ENCODE measurements at places on chromosomes 3 and 15.
A peak's percentile ranks its signal among the peaks of the same experiment; 100 is the strongest.

GRCh38 chr3:149494022-149494758 is 19.7 kb downstream of the TM4SF4 start:
- peak; percentile 62 for DNase-seq

DNA sequence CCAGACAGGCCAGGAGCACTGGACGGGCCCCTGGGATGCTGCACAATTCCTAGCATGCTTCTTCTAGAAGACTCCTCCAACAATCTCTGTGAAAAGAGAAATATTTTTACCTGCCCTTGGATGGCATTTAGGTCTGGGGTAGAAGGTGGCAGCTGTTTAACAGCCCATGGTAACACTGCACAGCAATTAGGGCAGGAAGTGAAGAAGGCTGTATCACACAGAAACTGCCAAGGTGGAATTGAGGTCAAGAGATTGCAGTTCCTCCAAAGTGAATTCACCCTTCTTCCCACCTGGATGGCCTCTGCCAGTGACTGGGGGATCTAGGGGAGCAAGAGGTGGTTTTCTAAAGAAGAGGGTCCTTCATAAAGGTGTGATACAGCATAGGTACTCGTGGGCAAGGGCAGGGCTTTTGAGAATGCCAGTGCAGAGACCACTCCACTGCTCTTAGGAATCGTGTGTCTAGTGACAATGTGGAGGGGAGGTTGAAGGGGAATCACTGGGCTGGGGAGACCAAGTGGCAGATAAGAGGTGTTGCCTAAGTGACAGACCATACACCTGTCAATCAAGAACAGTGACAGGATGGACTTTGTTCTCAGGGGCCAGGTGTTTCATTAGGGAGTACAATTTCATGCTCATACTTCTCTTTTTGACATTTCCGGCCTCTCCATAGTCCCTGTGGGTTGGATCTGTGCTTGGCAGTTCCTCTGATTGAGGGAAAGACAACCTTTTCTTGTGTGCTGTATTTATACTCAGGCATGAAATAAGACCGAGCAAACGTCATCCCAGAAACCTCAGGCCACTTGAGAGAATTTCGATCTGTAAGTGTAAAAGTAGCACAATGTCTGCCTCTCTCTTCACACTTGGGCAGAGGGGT is 83.5 kb upstream of the BCL6 start:
- DNase-seq: no peak

- DNase-seq: no peak
These were observed 46.5 kb downstream of the KLHDC8B start for GRCh38 chr3:49217688-49218470.

- no peak for DNase-seq
These were observed 3.3 kb downstream of the ARRDC4 start for GRCh38 chr15:97963779-97964178.

DNA sequence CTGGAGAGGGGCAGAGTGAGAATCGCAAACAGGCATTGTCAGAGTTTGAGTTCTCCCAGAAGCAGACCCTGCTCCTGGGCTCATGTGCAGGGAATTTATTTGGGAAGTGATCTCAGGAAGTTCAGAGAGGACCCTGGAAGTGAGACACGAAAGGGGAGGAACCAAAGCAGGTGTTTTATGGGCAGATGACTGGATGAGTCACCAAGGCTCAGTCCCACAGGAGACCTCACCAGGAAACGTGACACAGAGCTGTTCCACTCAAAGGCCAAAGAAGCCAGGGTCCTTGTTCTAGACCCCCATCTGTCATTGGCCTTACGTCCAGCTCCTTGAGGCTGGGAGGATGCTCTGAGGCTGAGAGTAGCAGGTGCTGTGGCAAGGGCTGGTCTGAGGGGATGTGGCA is 43.4 kb upstream of the SEC22A start:
- no peak for DNase-seq

DNA sequence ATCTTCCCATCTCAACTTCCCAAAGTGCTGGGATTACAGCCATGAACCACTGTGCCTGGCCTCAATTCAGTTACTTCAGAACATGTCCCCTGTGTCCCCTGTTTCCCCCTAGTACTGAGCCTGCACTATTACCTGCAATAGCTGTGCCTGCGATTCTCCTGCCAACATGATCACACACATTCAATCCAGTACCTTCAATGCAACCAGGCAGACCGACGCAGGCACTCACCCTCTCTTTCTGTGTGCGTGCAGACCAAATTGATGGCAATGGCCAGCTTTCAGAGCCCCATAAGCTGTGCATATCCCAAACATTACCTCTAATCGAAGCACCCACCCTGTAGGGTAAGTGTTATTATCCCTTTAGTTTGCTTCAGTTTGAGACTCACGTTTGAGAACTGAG is 73.0 kb upstream of the EPHB3 start:
- DNase-seq: no peak

GRCh38 chr3:127487196-127487595 is 103.3 kb downstream of the TPRA1 start:
- no peak for DNase-seq

GRCh38 chr3:1499694-1500093 is 406.9 kb downstream of the CNTN6 start:
- no peak for DNase-seq

DNA sequence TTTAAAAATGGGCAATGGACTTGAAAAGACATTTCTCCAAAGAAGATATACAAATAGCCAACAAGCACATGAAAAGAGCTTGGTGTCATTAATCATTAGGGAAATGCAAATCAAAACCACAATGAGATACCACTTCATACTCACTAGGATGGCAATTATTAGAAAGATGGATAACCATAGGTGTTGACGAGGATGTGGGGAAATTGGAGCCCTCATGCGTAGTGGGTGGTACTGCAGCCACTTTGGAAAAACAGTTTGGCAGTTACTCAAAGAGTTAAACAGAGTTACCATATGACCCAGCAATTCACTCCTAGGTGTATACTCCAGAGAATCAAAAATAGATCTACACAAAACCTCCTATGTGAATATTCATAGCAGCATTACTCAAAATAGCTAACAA is 27.4 kb downstream of the RPLP1 start:
- DNase-seq: no peak

DNA sequence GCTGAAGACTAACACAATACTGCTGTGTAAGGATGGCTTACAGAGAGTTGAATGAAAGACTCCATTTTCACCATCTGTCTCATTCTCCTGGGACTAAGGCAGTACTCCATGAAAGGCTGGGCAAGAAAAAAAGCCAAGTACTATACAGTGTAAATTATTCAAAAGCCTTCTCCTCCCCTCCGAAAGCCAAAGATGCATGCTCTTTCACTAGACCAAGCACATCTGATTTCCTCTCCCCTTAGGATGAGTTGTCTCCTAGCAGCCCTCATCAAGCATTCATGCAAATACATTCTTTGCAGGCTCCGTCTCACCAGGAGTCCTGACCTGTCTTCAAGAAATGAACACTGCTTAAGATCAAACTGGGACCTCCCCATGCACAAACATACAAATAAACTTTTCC is 133.5 kb upstream of the THBS1 start:
- DNase-seq: no peak

DNA sequence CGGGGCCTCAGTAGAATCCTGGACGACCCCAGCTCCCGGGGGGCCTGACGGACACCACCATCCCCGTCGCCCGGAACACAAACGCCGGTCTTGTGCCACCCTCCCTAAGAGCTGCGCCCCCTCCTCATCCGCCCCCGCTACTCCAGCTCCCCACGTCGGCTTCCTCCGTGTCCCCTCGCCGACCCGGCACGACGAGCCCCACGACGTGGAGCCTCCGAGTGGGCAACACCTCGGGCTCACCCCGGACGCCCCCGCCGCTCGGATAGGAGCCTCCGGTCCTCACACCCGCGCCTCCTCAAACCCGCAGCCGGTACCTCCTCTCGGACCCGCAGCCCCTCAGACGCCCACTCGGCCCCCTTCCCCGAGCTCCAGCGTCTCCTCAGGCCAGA is 525 bp downstream of the NPTN start:
- DNase-seq: no peak

DNA sequence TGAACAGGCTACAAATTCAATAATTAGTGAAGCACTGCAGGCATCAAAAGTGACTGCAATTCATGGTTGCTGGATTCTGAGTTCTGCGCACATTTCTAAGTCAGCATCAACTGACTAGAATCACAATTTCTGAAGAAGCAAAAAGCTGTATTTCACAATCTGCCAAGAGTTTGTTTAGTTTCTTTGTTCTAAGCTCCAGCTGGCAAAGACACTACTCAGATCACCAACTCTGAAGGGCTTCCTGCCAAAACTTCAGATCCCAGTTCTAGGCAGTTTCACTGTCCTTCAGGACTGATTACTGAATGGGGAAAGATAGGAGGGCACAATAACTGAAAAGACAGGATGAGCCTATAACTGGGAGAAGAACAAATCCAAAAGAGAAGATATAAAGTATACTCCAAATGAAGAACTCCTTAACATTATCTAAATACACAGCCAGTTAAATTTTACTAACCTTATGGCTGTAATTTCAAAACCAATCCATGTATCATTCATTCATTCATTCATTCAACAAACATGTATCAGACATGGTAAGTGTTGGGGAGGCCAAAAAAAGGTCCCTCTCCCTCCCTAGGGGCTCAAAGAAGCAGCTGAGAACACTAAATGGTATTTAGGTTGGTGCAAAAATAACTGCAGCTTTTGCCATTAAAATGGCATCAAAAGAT is 17.1 kb downstream of the TJP1 start:
- DNase-seq: peak; percentile 70

DNA sequence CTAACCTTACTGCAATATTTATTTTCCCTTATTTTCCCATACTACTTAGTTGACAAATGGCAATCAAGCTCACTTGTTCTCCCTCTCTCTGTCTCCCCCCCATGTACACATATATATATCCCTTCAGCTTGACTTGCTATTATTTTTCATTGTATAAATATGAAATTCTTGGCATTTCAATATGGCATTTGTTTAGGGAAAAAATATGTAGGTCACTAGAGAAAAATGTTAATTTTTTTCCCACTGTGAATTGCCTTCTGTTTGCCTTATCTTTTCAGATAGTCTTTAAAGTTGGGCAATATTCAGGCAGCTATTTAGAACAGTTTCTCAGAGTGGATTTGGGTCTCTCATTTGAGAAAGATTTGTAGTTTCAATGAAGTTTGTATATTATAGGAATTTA is 62.8 kb upstream of the UTS2B start:
- no peak for DNase-seq

DNA sequence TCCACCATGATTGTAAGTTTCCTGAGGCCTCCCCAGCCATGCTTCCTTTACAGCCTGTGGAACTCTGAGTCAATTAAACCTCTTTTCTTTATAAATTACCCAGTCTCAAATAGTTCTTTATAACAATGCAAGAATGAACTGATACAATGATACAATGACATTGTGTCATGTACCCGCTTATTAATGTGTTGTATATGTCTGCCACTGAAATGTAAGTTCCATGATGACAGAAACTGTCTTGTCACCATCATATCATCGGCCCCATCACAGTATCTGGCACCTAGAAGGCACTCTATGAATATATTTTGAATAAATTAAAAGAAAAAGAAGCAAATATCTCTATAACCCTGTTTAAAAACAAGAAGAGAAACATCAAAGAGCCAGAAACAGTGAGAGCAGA is 29.6 kb downstream of the FEZF2 start:
- no peak for DNase-seq

GRCh38 chr3:29701326-29701983 is 420.6 kb downstream of the RBMS3 start:
- no peak for DNase-seq

- peak; percentile 81 for DNase-seq
These were observed 141.5 kb downstream of the GADL1 start for GRCh38 chr3:30752970-30753369.

DNA sequence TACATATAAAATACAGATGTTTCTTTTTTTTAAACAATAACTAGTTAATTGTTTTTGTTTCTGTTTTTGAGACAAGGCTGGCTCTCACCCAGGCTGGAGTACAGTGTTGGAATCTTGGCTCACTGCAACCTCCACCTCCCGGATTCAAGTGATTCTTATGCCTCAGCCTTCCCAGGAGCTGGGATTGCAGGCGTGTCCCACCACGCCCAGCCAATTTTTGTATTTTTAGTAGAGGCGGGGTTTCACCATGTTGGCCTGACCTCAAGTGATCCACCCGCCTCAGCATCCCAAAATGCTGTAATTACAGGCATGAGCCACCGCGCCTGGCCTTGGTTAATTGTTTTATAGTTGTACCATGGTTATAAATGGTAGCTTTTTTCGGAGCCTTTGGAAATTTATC is 72.3 kb downstream of the PIAS1 start:
- DNase-seq: no peak

- DNase-seq: no peak
These were observed 58.4 kb upstream of the HRH1 start for GRCh38 chr3:11095932-11096265.
